ENCODE measurements at places on chromosomes 3 and 15.

GRCh38 chr15:98442379-98442833, 205.9 kb upstream of the IGF1R start:
- no peak for DNase-seq
- H3K27me3 ChIP-seq, result no peaks in the 10 kb centered on the region
- H3K4me1 ChIP-seq, result no peaks in the 10 kb centered on the region
- no peak overlapping the region for H3K4me3 ChIP-seq

DNA sequence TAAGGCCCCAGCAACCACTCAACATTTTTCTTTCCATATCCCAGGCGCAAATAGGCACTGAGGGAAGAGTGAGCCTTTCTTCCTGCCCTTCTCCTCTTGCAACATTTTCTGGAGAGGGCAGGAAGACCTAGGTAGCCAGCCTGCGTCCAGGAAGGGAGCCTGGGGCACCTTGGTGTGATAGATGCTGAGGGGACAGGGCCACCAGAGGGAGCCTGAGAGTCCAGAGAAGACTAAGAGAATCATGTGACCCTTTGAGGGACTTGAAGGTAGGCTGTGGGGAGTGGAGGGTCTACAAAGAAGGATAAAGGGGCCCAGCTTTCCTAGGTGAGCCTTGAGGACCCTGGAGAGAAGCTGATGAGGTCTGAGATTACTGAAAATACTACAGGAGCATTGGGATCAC, 346.6 kb downstream of the CNTN6 start:
- no peaks in the 10 kb centered on the region for H3K27me3 ChIP-seq
- no peaks in the 10 kb centered on the region for H3K36me3 ChIP-seq
- no peaks in the 10 kb centered on the region for H3K4me1 ChIP-seq
- no peak overlapping the region for H3K27ac ChIP-seq

GRCh38 chr3:140081887-140082286, 146.9 kb downstream of the CLSTN2 start:
- DNase-seq, result no peak
- H3K36me3 ChIP-seq, result no peaks in the 10 kb centered on the region
- H3K27me3 ChIP-seq, result no peaks in the 10 kb centered on the region

DNA sequence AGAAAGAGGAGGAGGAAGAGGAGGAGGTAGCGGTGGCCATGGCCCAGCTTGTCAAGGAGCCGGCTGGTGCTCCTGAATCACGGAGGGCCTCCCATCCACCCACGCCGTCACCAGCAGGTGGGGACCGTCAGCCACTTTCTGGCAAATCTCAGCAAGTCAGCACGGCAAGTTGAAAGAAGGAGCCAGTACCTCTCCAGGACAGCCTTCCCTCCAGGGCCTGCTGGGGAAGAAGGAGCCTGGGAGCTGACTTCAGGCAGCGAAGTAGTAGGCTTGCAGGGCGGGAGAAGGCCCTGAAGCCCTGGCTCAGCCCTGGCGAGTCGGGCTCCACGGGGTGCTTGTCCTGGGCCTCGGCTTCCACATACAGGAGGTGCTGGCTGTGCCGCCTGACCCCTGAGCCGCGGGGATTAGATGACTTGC, 99.2 kb upstream of the TRPM1 start:
- peak; percentile 50 for DNase-seq
- H3K4me1 ChIP-seq, result peaks cover 13% of the 10 kb centered on the region
- H3K27ac ChIP-seq, result no peak overlapping the region

DNA sequence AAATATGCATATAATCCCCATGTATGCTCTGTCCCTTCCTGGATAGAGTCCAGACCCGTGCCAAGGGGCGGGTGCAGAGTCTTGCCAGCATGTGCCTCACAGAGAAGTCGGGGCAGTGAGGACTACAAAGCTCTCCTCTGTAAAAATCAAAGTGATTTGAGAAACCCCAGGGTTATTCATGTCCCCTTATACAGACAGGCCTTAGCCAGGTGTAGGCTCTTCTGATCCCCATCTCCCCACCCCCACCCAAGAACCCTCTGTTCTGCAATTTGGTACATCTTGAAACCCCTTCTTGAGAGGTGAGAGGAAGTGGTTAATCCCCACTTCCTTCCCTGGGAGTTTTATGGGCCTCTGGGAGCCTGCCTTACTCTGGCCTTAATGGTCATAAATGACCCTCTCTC, 24.7 kb downstream of the TRIM71 start:
- H3K36me3 ChIP-seq, result no peaks in the 10 kb centered on the region
- no peak overlapping the region for H3K27ac ChIP-seq
- H3K4me3 ChIP-seq, result no peak overlapping the region
- no peak for DNase-seq
- H3K4me1 ChIP-seq, result no peaks in the 10 kb centered on the region
- H3K27me3 ChIP-seq, result no peaks in the 10 kb centered on the region

DNA sequence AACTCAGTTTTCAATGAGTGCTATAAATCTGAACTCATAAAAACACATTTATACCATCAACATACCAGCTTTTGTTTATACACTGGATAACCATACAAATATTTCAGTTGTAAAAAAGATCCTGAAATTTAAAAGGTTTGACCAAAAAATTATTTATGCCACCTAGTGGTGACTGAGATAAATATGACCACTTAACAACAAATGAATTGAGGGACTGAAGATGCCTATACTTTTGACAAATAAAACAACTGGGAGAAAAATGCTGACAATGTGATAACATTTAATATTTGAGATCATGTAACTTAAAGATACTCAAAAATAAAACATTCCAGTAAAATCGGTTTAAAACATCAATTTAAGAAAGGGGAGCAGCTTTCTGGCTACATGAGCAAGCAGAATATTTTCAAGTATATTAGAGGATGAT, 30.4 kb downstream of the ATG3 start:
- no peak overlapping the region for H3K4me3 ChIP-seq
- no peak overlapping the region for H3K27ac ChIP-seq
- H3K36me3 ChIP-seq, result peaks cover 24% of the 10 kb centered on the region
- H3K4me1 ChIP-seq, result no peaks in the 10 kb centered on the region
- no peak for DNase-seq
- no peaks in the 10 kb centered on the region for H3K27me3 ChIP-seq

- no peak for DNase-seq
- H3K4me1 ChIP-seq, result no peaks in the 10 kb centered on the region
- no peaks in the 10 kb centered on the region for H3K36me3 ChIP-seq
Observed at GRCh38 chr15:77400258-77400657, 19.6 kb downstream of the PEAK1 start.

- peaks cover 38% of the 10 kb centered on the region for H3K36me3 ChIP-seq
- H3K4me1 ChIP-seq, result no peaks in the 10 kb centered on the region
- no peak overlapping the region for H3K4me3 ChIP-seq
- H3K27me3 ChIP-seq, result no peaks in the 10 kb centered on the region
Observed at GRCh38 chr3:67518236-67518635, 136.2 kb downstream of the SUCLG2 start.

GRCh38 chr3:9846231-9846630, 2.4 kb upstream of the RPUSD3 start:
- no peak overlapping the region for H3K4me3 ChIP-seq
- H3K27ac ChIP-seq, result no peak overlapping the region
- peaks cover 5% of the 10 kb centered on the region for H3K36me3 ChIP-seq
- no peak for DNase-seq

- no peak for DNase-seq
- H3K4me3 ChIP-seq, result no peak overlapping the region
- H3K27me3 ChIP-seq, result no peaks in the 10 kb centered on the region
- no peaks in the 10 kb centered on the region for H3K36me3 ChIP-seq
- H3K4me1 ChIP-seq, result no peaks in the 10 kb centered on the region
- H3K27ac ChIP-seq, result no peak overlapping the region
Observed at GRCh38 chr15:95556225-95556624, 774.3 kb upstream of the NR2F2 start.

Data from effector memory CD4-positive, alpha-beta T cell (primary cell).